Hematopoietic multipotent progenitor cell treated with erythropoietin and hydrocortisone succinate and interleukin-3 and kit ligand, for 8 days (in vitro differentiated cells): ENCODE measurements at places on chromosomes 5 and 9.
A peak's percentile ranks its signal among the peaks of the same experiment; 100 is the strongest.

GRCh38 chr9:137757613-137758029 lies 120.0 kb upstream of the CACNA1B start:
- no peak for DNase-seq

DNA sequence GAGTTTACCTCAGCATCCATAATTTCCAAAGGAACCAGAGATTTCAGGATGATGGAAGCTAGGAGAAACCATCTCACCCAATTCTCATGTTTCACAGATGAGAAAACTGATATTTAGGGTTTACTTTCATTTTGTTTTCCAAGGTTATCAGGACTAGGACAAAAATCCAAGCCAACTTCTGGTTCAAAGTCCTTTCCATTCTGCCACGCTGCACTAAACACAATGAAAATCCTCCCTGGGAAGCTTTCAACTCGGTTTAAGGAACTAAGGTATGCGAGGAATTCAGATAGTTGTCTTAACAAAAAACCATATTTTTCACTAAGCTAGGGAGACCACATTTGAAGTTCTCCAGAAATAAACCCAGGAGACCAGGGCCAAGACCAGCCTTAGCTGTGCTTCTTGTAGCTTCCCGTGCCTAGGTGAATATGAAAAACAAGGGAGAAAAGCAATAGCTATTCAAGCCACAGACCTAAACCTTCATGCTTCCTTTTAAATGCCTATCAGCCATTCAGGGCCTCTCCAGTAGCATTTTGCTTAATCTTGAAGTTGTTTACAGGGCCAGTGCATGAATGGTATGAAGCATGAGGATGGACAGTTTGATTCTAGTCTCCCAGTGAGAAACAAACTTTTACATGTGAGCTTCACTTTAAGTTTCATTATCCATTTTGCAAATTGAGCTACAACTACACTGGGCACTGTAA lies 167.9 kb downstream of the DENND1A start:
- no peak for DNase-seq

GRCh38 chr5:60210810-60211209 lies 317.3 kb upstream of the PDE4D start:
- no peak for DNase-seq

- no peak for DNase-seq
Measured at GRCh38 chr9:93306579-93307091, 122.7 kb downstream of the WNK2 start.

GRCh38 chr5:11524188-11524587 lies 380.1 kb downstream of the CTNND2 start:
- no peak for DNase-seq

- no peak for DNase-seq
Measured at GRCh38 chr5:109681763-109682162, 8.0 kb upstream of the MAN2A1 start.

DNA sequence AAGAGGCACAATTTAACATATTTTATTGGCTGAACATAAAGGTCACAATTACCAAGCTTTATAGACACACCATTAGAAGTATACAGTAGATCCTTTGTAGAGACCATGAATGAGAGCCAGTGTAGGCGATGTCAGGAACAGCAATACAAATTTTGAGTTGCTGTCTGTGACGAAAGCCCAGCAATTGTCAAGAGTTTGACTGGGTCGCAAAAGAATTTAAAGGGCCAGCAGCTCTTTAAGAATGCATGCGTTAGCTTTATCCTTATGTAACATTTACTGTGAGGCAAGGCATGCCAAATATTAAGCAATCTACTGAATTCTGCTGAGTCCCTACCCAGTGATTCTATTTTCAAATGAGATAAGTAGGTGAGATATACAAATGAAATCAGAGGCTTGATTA lies 236.9 kb downstream of the ARRDC3 start:
- DNase-seq = no peak

- DNase-seq = peak; percentile 79
Measured at GRCh38 chr9:68685770-68686169, 19.3 kb upstream of the PIP5K1B start.
